ENCODE measurements at places on chromosomes 4 and X.

DNA sequence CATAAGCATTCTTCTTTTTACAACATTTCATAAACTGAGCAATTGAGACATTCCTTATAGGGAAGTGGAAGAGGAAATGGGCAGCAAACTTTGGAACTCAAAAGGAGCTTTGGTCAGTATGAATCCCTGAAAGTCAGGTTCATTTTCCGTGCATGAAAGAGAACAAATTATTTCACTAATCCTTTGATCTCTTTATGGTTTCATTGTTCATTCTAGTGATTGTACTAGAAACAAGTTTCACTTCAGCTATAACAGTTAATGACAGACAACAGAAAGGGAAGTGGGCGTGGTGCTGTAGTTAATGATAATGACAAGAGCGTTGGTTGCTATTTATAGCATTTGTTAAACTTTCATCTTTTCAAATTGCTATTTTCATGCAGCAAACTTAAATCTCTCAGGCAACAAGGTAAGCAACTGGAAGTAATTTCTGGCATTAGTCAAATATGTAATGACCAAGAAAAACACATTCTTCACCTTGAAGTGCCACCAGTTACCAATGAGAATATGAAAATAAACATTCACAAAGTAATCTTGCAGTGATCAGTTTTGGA, 98.4 kb downstream of the AREG start:
- peak; percentile 68 for DNase-seq

DNA sequence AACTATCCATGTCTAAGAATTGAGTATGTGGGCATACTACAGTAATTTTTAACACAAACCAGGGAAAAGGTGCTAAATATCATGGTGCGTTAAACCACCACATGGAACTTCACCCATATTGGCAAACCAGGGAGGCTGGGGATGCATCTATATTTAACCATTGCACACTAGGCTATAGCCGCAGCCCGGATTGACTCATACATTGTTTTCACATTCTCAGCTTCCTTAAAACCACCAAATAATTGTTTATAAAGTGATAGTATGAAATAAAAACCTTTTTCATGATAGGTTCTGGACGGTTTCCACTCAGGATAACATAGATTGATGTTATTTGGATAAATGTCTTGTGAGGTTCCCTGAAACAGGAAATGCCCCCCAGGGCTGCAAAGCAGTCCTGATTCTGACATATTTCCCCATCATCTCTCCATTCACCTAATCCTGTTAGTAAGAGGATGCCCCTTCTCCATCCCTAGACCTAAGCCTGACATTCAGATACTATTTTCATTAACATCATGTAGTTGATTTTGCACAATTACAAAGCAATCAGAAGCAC, 7.9 kb downstream of the COL25A1 start:
- DNase-seq = no peak

DNA sequence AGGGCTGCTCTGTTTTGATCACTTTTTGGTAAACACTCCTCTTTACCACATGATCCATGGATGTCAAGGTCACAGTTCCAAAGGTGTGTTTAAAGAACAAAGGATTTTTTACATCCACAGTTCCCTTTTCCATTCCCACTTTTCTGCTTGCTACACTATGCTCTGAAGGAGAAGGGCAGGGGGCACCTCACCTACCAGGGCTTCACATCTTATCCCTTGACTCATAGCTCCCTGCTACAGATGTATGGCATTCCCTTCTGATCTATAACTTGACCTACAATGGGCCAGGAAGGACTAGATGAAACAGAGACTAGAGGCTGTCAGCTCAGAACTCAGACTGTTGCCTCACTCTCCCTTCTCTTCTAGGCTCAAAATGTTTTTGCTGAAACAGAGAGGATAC, 233.1 kb upstream of the RPS6KA3 start:
- no peak for DNase-seq

GRCh38 chr4:176277162-176277904, 8.3 kb upstream of the ASB5 start:
- DNase-seq = peak; percentile 27

- no peak for DNase-seq
These were observed 1068.5 kb downstream of the PCDH7 start for GRCh38 chr4:31788676-31789075.

GRCh38 chr4:152479428-152480026, 56.4 kb downstream of the FBXW7 start:
- no peak for DNase-seq

DNA sequence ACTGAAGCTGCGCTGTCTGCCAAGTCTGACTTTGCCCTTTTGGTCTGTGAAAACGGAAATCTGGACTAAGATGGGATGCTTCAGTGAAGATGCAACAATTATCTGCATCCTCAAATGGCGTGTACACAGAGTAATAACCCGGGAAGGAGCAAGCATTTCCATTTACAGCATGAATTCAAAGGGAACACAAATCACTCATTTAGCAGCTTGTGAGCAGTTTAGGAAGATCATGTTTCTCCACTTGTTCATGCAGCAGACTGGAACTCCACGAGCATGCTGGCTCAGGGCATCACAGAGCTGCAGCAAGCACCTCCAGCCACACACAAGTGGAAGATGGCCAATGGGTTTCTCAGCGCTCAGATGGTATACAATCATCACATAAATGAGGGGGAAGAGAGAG, 175.5 kb downstream of the NLGN4X start:
- no peak for DNase-seq

GRCh38 chr4:71713611-71714203, 70.2 kb downstream of the GC start:
- DNase-seq = peak; percentile 77

DNA sequence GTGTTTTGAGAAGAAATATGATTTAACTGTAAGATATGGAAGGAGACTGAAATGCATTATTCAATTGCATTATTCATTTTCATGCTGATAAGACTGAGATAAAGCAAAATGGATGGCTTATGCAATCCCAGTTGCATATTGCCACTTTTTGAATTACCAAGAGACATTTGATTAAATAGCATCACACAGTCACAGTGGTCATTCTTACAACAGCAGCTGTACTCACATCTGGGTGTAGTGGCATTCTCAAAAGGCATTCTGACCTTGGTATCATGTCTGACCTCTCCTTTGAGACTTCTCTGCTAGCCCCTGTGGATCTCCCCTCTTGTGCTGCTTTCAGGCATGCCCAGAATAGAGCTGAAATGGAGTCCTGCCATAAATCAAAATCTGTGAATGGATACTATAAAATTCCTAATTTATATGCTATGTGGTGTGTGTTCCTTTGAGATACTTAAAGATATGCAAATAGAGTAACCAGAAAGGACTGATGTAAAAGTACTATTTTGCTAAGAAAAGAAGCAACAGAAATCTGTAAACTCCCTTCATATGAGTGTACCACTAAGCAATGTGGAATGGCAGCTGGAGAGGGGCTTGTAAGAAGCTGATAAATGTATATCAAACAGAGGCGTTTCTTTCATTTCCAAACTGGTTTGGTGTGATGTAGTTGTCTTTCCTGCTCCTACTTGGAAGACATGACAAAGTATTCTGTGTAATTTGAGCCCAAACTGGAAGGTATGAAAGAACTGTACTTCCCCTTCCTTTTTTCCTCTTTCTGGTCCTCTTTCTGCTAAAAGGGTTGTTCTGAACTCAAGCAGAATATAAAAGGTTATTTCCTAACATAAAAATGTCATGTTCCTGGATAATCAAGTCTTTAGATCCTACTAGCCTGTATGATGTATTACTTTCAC, 25.4 kb upstream of the METAP1 start:
- no peak for DNase-seq

DNA sequence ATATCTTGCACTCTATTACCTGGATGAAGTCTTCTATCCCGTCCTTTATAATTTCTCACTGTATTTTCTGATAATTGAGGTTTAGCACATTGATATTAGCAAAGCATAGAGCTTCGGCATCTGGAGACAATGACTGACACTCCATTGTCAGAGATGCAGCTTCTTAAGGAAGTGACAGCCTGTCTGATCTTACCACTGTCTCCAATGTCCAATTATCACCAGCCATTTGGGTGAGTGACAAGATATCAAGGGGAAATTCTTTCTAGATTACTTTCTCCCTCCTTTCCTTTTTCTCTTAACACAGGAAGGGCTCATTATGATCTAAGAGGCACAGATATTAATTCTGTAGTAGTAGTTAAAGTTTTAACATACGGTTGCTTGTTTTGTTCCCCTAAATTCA, 86.4 kb downstream of the LDB2 start:
- no peak for DNase-seq

DNA sequence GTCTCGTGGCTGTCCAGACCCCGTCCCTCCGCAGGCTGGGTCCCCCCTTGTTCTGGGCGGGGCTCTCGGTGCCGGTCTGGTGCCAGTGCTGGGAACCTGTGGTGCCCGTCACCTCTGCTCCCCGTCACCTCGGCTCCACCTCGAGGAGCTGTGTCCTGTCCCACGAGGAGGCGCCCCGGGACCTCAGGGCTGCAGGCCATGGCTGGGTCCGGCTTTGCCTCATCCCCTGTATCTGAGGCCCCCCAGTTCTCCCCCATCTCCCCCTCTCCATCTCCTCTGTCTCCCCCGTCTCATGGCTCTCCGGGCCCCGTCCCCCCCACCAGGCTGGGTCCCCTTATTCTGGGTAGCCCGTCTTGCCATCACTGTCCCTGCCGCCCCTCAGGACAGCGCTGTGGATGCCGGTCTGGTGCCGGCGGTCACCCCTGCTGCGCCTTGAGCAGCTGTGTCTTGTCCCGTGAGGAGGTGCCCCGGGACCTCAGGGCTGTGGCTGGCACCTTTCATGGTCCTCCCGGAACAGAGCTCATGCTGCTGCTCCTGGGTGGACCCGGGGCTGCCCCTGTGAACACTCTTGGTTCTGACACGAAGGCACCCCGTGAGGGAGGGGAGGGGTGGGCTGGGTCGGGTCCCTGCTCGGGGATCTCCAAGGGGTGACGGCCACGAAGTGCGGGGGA, 13.4 kb upstream of the GTPBP6 start:
- DNase-seq = no peak

GRCh38 chr4:71474731-71475130, 135.9 kb downstream of the SLC4A4 start:
- no peak for DNase-seq

- DNase-seq = no peak
These were observed 44.9 kb downstream of the NAT8L start for GRCh38 chr4:2103843-2104547.

- no peak for DNase-seq
These were observed 363.9 kb upstream of the PPP1R2C start for GRCh38 chrX:43141885-43142284.

DNA sequence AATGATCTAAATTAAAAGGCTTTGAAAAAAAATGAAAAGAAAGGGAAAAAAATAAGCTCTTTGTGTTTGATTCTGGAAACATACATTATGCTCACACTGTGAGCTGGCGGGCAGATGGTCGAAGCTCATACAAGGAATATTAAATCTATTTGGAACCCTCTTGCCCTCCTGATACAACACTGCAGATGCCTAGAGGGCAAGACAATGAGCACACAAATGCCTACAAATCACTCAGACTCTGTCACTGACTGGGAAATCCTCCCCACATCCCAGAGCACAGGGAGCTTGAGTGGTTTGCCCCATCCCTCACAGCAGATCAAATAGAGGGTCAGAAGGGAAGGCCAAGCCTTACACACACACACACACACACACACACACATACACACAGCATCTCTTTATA, 320.4 kb downstream of the HNRNPD start:
- DNase-seq = no peak

- DNase-seq = peak; percentile 55
These were observed 36.6 kb downstream of the PITX2 start for GRCh38 chr4:110586131-110586850.

GRCh38 chr4:176635372-176636261, 157.1 kb downstream of the VEGFC start:
- DNase-seq = no peak

GRCh38 chr4:186943411-186943810, 219.8 kb upstream of the FAT1 start:
- no peak for DNase-seq

DNA sequence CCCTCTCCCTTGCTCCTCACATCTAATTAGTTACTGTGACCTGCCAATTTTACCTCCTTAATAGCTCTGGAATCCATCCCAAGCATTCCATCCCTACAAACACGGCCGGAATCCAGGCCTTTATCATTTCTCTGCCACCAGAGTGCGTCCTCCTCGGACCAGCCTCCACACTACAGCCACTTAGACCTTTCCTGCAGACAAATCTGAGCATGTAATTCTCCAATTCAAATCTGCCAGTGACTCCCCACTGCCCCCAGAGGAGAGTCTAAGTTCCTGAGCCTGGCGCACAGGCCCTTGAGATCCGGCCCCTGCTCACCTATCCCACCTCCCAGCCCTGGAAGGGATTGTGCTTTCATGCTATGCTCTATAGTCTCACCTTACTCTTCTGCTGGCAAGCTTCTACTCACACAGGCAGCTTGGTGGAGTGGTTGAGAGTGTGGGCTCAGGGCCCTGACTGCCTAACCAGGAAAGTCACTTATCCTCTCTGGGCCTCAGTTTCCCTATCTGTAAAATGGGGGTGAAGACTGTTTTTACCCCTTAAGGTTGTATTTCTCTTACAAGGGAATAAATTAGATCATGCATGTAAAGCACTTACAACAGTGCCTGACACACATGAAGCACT, 31.2 kb downstream of the PJA1 start:
- peak; percentile 84 for DNase-seq

GRCh38 chrX:14420841-14421240, 108.5 kb upstream of the GLRA2 start:
- DNase-seq = no peak

DNA sequence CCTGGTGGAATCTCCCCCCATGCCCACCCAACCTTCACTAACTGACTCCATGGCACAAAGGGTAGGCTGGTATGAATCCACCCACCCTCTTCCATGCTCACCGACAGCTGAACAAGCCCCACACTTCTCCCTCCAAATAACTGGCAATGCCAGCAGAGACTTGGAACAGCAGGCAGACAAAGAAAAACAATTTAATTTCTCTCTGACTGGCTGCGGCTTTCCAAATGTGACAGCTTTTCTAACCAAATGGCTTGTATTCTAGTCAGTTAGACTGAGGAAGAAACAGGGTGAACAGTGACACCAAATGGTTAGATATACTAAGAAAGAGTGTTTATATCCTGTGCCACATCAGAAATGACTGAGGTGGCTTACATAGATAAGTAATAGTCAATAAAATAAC, 199.3 kb upstream of the ADAMTS3 start:
- DNase-seq = no peak

GRCh38 chr4:38523524-38524448, 140.2 kb upstream of the KLF3 start:
- DNase-seq = no peak

GRCh38 chr4:5812506-5813229, 80.2 kb downstream of the CRMP1 start:
- peak; percentile 83 for DNase-seq

DNA sequence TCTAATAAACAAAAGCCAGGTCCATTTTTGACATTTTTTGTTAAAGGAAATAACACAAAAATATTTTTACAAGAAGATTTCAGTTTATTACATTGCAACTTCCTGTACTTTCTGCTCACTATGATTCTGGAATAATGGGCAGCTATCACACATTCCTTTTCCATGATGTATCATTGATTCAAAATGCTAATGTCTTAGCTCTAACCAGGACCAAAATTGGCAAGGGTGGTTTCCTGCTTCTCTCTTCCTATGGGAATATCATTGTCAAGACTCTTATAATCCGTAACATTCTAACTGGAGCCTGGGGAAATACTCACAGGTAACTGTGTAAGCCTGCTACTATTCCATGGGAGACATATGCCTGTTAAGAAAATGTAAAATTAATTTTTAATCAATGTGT, 218.6 kb downstream of the DCAF12L2 start:
- no peak for DNase-seq

GRCh38 chr4:90027565-90027964, 99.6 kb upstream of the CCSER1 start:
- DNase-seq = no peak
